ENCODE measurements at places on chromosomes 16 and 17.

DNA sequence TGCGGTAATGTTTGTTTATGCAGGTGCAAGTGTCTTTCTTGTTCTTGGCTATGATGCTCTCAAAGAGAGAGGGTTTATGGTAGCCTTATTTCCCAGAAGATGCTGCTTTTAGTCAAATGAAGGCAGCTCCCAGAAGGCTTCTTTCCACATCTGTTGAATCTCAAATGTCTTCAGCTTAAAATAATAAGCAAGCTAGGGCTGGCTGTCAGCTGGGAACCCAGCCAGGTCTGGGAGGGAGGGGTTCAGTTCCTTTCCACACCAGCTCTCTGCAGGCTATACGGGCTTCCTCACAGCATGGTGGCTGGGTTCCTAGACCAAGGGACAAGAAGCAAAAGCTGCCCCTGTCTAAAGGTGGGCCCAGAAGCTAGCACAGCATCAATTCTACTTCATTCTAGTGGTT, 47.4 kb upstream of the ATF7IP2 start:
- no peak for DNase-seq

DNA sequence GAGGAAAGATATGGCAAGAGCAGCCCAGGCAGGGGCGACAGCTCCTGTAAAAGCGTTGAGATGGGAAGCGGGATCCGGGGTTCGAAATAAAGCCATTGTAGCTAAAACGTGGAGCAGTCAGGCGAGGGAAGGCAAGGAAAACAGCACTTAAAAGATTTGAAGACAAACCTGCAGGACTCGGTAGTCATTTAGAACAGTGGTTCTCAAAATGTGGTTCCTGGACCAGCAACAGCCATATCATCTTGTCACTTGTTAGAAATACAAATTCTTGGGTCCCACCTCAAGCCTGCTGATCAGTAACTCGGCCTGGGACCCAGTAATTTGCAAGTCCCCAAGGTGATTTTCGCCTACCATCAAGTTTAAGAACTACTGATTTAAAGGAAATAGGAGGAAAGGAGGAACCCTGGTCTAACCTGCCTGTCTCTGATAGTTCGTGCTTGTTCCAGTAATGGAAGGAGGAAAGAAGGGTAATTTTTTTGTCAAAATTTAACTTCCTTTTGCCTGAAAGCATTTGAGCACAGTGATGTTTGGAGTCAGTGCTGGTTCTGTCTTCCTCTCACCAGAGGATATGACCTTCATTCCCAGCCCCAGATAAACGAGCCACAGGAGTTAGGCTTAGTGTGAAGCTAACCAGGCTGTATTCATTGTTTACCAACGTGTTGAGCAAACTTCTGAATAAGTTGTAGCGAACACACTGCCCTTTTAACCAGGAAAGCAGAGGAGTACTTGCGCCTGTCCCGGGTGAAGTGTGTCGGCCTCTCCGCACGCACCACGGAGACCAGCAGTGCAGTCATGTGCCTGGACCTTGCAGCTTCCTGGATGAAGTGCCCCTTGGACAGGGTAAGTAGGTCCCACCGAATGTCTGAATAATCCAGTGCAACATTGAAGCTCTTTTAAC, 1.1 kb downstream of the ORC6 start:
- no peak for DNase-seq

GRCh38 chr17:66522591-66523272, 220.3 kb downstream of the PRKCA start:
- DNase-seq = no peak

- DNase-seq = no peak
Observed at GRCh38 chr16:53429221-53429943, 4.9 kb upstream of the RBL2 start.

DNA sequence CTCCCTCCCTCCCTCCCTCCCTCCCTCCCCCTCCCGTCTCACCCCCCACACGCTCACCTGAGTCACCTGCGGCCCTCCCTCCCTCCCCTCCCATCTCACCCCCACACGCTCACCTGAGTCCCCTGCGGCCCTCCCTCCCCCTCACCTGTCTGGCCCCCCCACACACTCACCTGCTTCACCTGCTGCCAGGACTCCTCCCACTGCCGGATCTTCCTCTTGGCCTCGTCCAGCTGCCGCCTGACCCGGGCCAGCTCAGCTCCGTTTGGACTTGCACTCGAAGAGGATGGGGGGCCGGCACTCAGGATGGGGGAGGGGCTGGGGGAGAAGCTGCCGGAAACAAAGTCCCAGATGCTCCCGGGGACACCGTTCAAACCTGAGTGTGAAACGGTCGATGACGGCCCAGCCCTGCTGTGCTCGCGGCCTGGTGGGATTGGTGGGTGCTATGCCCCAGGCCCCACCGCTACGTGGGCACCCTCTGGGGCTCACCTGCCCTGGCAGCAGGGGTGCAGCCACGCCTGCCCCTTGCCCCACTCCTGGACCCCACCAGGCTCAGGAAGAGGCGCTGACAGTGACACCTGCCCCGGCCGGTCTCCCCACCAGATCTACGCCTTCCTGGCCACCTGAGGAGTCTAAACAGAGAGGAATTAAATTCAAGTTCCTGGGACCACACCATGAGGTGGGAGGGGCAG, 15.9 kb downstream of the GNPTG start:
- DNase-seq = no peak

GRCh38 chr17:42403150-42403549, 14.9 kb upstream of the STAT3 start:
- DNase-seq = no peak

DNA sequence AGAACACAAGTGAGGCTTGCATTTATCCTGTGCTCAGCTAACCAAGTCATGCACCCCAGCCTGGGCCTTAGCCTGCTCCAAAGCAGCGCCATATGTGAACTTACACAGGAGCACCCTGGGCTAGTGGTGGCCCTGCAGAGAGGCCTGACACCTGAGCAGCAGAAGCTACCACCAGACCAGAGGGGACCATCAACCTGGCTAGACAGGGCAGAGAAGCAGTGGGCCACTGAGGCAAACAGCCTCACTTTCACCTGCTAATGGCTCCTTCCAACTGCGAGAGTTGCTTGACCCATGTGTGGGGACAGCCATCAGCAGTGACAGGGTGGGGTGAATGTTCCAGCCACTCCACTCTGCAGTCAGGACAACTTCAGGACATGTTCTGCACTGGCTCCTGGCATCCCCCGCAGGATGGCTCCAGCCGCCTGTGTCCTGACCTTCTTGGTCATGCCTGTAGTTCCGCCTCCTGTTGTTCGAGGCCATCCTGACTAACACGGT, 2.9 kb upstream of the C16orf95 start:
- no peak for DNase-seq

DNA sequence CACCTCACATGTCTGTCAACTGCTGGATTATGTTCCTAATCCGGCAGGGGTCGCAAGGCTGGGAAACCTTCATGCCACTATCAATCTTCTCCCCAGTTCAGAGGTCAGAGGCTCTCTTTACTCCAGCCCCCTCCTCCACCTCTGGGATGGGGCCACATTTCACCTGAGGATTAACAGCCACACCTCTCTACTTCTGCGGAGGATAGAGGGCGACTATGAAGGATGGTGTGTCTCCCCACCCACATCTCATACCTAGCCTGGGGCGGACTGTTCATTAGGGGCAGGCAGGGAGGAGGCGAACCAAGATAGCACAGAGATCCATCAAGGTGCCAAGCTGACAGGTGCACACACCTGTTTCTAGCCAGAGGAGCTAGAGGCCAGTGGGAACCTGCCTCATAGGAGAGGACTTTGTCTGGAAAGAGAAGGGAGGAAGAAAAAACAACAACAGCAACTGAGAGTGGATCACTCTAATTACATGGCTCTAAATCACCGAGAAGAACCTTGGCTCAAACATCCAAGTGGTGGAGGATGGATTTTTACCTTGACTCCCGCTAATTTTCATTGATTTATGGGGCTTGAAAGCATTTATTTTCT, 41.9 kb upstream of the SKAP1 start:
- DNase-seq = no peak
